Osteoblast (primary cell): ENCODE measurements at places on chromosomes 12 and 14. TPM values are rescaled to one million over a fixed set of nuclear protein-coding genes. Genes with fewer than 3 reads are reported as not detected.

The ERP27 gene
- not detected in 2 replicates for total RNA-seq

The CLEC1B gene
- not detected in 2 replicates for total RNA-seq

The SERPINA12 gene
- total RNA-seq: not detected in 2 replicates

The KERA gene
- total RNA-seq: not detected in 2 replicates

The SERPINA3 gene
- 2.7 and 5.1 TPM in 2 replicates for total RNA-seq

The ABHD12B gene
- total RNA-seq: not detected in 2 replicates

The GDF11 gene
- 4.1 and 4.3 TPM in 2 replicates for total RNA-seq

The RFLNA gene
- 15.9 and 16.2 TPM in 2 replicates for total RNA-seq

The PIANP gene
- total RNA-seq: not detected in 2 replicates

The FITM1 gene
- 0.29 and 0.72 TPM in 2 replicates for total RNA-seq

The PTPRR gene
- under 0.01 TPM in 1 of 2 replicates, not detected in the other for total RNA-seq

The ACSM4 gene
- not detected in 2 replicates for total RNA-seq

DNA sequence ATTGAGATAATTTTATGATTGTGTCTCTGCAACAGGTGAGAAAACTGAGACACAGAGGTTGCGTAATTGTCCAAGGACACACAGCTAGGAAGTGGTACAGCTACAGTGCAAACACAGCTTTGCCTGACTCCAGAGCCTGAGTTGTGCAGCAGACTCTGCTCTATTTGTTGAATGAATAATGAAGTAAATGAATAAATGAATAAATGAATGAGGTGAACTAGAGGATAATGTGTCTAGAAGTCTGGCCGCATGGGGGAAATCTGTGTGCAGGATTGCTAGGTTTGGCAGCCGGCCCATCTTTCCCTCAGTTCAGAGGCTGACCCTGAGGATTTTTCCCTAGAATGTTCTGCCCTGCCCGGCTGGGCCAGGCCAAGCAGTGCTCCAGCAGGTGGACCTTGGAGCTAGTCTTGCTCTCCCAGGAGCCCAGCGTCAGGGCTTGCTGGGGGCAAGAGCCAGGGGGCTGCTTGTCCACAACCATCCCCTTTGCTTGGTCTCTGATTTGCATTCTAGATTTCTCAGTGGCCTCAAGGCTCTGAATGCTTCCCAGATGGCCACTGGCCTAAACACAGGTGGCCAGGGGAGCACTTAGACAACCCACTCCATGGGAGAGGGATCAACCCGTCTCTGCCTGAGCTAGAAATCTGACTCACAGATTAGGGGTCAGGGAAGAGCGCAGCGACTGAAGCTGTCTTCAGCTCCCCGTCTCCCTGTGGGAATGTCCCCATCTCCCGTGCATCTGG is 225.2 kb downstream of the C12orf75 start:
- DNase-seq: peak; percentile 5

DNA sequence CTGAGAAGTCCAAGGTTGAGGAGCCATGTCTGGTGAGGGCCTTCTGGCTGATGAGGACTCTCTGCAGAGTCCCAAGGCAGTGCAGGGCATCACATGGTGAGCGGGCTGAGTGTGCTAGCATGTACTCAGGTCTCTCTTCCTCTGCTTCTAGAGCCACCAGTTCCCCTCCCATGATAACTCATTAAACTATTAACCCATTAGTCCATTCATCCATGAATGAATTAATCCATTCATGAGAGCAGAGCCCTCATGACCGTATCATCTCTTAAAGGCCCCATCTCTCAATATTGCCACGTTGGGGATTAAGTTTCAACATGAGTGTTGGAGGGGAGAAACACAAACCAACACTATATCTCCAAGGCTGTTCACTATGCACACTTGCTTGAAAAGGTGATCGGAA is 83.7 kb downstream of the TMEM30B start:
- DNase-seq: no peak

GRCh38 chr14:105855893-105856675 is 329.7 kb downstream of the TMEM121 start:
- DNase-seq: no peak

GRCh38 chr12:100295764-100296555 is 29.0 kb downstream of the SCYL2 start:
- peak; percentile 85 for DNase-seq

DNA sequence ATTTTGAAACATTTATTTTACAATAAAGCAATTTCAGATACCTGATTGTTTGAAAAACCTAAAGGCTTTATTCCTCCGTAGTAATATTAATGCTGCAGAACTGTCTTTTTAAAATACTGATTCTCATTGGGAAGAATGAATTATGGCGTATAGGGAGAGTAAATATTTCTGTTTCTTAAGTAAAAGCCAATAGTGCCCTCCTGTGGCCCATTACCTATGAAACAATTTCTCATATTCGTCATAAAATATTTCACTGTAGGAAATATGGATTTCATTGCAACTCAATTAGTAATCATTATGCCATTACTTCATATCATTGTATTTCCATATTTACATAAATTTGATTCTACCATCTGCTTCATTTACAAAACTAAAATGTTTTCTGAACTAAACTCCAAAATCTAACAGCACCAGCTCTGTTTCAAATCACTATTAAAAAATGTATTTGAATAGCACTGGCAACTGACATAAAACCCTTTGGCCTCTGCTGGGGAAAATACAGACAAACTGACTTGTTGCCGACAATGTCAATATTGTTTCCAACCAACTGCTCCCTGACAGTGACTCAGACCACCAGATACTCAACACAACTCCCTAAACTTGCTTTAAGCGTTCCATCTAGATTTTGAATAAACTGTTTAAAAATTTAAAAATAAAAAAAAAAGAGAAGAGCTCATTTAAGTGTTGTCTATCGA is 290.3 kb downstream of the NAV3 start:
- DNase-seq: peak; percentile 17

- DNase-seq: no peak
Observed at GRCh38 chr12:122668268-122668667, 34.9 kb downstream of the HCAR2 start.

- DNase-seq: no peak
Observed at GRCh38 chr14:69993326-69993725, 114.1 kb downstream of the SMOC1 start.

DNA sequence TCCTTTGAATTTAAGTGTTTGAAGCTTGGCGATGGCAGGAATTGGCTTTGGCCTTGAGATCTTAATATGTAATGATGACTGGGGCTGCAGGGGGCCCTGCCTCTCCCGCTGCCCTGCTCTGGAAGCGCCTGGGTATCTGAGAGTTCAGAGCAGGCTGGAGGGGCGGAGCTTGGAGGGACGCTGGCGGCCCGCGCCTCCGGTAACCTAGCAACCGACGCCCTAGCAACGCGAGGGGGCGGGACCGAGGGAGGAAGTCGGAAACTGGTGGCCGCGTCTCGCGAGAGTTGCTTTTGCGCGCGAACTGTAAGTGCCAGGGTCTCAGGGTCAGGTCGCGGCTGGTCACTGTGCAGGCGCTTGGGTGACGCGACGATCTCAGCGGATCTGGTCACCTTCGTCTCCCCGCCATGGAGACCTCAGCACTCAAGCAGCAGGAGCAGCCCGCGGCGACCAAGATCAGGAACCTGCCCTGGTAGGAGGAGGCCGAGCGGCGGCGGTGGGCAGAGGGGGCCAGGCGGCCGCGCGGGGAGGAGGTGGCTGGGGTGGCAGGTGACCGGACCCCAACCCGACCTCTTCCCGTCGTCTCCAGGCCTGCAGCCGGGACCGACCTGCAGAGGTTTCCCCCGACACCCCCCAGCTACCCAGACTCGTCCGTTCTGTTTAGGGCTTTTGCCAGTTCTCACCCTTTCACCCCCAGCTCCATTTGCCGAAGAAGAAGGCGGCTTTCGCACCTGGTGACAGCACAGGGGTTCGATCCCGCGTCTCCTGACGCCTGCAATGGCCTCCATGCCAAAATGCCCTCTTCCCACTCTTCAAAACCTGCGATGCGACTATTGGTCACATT is at the start of gene RFC5:
Gene RFC5 (plus strand): TSS at position 280 of the 841 bp plus-strand sequence. CDS start 125 bp downstream, at position 405.
- peak; percentile 98 for DNase-seq

DNA sequence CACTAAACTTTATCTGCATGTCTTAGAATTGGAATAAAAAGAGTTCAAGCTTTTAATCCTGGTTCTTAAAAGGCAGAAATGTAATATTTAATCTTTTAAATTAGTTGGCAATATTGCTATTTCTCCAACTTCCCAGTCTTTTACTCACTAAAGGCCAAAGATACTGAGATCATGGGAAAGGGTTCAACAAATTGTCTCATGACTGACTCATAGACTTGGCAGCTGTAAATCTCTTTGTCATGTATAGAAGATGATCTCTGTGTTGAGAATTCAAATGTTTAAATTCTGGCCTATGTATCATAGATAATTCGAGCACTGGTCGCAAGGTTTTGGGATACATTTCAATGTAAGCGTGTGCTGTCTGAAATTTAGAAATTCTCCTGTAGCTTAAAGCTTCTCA is 40.1 kb upstream of the STRAP start:
- peak; percentile 72 for DNase-seq

DNA sequence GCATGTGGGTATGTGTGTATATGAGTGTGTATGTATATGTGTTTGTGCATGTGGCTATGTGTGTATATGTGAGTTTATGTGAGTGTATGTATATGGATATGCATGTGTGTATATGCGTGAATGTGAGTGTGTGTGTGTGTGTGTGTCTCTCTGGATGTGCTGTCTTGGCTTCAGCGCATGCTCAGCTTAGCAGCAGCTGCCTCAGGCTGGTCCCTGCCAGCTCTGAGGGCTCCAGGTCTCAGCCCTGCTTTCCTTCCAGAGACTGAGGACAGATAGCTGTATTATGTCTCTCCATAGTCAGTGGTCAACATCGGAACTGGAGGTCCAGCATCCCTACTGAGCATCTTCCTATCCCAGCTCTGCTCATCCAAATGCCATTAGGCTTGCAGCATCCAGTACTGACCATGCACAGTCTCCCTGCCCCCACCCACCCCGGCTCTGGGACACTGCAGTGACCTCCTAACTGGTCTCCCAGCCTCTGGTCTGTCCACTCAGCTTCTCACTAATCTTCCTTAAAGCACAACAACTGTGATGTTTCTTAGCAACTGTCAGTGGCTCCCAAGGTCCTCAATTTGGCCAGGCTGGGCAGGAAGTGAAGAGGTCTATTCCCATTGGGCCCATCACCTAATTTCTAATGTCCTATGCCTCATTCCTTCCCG is 22.8 kb downstream of the FAIM2 start:
- no peak for DNase-seq

DNA sequence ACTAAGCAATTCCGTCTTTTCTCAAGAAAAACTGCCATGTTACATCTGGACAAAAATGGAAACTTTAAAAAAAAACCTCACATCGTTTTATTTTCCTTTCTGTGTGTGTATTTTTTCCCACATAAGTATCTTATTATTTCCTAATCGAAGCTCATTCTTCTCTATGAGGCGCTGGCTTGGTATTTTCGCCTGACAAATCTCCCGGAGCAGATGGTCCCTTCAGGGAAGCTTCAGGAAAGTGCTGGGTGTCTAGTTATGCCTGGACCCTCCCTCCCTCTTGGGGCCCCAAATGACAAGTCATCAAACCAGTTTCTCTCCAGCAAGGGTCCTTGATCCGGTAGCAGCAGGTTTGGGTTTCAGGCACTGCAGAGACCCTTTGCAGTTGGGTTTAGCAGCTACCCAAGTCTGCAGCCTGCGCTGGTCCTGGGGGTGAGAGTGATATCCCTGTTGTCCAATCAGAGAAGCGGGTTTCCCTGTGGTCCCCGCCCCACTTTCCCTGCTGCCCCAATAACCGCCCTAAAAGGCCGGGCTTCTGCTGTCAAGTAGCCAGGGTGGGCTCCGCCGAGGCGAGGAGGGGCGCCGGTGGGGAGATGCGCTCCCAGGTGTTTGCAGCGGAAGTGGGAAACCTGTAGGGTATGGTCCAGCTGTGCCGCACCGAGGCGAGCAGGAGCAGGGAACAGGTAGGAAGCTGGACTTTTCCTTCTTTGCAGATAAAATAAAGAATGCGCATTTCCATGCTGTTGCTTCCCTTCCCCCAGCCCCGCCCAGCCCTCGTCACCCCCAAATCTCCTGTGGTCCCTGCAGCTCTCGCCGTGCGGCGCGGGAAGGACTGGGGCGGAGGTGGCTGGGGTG is at the start of gene CNTN1:
Gene CNTN1 (plus strand): TSS at position 527 of the 852 bp plus-strand sequence.
- no peak for DNase-seq

DNA sequence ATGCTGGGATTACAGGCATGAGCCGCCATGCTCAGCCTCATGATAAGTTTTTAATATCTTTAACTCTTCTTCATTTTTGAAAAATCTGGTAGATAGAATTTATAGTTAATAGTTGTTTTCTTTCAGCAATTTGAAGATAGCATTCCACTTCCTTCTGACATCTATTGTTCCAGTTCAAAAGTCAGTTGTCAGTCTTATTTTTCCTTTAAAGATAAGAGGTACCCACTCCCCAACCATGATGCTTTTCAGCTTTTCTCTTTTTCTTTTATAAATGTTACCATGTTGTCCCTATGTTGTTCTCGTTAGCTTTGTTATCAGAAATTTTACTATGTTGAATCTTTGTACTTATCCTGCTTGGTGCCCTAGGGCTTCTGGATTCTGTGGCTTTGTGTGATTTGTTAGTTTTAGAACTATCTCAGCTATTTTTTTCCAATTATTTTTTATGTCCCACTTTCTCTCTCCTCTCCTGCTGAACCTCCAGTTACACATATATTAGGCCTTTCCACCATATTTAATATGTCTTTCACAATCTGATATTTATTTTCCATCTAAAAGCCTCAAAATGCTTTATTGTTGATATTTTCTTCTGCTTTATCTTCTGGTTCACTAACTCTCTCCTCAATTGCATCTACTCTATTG is 181.6 kb upstream of the FOXN3 start:
- DNase-seq: no peak

DNA sequence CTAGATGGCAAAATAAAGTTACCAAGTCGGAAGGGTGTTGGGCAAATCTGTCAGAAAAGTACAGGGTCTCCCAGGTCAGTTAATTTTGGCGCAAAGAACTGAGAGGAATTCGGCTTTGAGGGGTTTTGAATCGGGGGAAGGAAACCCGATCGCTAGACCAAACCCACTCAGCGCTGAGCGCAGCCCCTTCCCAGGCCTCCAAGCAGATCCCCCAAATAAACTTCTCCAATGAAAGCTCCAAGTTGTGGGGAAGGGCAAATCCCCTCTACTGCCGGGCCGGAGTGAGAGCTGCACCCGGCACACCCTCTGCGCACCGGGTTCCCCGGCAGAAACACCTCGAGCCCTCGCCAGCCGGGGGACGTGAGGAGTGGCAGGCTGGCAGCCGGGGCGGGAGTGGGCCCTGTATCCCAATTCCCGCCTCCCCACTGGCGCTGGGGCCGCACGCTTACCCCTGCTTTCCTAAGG is 441 bp downstream of the E2F7 start:
- no peak for DNase-seq

DNA sequence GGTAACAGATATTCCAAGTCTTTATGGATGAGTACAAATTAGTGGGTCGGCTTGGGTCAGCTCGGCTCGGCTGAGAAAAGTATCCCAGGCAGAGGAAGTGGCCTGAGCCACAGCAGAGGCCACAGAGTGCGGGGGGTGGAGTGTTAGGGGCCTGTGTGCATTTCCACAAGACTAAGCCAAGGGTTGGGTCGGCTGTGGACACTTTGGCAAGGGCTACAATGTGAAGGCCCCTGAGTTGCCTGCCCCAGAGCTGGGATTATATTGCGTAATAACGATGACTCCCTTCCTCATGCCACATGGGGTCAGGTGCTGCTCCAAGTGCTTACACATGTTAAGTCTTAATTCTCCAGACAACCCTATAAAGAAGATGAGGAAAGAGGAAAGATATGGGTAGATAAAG is 11.4 kb downstream of the EVL start:
- peak; percentile 92 for DNase-seq

GRCh38 chr14:105282098-105282725 is 18.6 kb downstream of the BRF1 start:
- no peak for DNase-seq

GRCh38 chr12:19757317-19757877 is 318.1 kb downstream of the AEBP2 start:
- DNase-seq: peak; percentile 41

- DNase-seq: peak; percentile 60
Observed at GRCh38 chr14:101595887-101596721, 34.8 kb downstream of the DIO3 start.
